DMS153 (cell line): ENCODE measurements at places on chromosomes 7 and 10.

DNA sequence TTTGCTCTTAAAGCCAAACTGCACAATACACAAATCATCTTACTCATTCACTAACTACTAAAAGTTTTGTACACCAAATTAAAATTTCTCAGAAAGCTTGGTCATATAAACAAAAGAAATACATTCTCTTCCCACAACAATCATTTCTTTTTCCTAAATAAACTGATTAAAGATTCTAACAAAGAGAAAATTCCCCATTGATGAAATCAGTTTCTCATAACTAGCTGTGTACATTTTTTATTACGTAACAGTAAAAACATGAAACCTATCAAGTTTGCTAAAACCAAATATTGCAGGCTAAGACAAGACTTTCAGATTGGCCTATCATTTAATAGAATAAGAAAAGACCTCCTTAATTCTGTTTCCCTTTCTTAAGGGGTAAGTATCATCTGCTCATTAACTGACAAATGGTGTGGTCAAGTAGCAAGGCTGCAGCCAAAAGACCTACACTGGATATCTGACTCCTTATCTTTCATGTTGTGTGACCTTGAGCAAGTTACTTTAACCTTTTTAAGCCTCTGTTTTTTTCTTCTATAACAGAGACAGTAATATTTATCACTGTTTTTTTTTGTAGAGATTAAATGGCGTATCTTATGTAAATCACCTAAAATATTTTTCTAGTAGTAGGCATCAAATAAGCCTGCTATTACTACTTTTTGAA, 22.4 kb downstream of the NAMPT start:
- DNase-seq: no peak

GRCh38 chr10:71494980-71495381, 98.3 kb downstream of the CDH23 start:
- DNase-seq: no peak

DNA sequence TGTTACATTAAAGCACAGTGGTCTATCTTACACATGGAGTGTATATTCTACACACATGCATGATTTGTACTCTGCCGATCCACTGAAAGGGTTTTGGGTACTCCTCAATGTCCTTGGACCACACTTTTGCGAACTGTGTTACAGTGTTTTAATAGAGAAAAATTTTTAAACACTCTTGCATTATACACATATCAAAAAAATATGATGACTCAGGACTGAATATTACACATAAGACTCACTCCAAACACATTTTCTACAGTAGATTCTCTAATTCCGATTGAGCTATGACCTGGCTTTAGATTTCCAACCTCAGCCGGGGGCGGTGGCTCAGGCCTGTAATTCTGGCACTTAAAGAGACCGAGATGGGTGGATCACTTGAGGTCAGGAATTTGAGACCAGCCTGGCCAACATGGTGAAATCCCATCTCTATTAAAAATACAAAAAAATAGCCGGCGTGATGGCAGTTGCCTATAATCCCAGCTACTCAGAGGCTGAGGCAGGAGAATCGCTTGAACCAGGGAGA, 222.4 kb downstream of the CACNA2D1 start:
- DNase-seq: no peak

DNA sequence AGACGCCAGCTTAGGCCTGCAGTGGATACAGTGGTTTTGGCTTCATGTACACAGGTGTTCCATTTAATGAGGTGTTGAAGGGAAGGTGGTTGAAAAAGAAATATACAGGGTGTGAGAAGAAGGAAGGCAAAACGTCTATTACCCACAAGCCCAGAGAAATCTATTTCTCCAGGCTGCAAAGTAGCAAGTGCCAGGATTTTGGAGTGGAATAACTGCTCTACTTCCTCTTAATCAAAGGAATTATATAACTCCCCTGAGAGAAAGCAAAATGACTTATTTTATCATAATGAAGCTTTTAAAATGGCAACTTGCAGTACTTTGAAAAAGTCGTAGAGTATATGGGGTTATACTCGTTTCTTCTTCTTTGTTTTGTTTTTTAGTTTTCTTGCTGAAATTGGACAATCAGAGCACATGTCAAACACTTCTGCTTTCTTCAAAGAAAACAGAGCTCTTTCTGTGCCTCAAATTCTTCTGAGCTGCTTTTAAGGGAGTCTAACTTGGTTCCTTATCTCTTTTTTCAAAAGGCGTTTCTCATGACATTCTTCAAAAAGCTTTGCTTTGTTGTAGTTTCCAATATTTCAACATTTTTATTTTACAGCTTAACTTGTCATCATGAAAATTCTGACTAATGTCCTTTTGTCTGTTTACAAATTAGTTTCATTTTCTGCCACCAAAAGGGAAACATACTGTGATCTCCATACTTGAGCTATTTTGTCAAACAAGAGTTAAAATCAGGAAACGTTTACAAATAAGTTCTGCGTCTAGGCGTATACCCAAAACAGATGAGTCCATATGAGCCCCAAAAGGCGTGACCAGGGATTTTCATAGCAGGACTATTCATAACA, 289.7 kb downstream of the FRMD4A start:
- no peak for DNase-seq

DNA sequence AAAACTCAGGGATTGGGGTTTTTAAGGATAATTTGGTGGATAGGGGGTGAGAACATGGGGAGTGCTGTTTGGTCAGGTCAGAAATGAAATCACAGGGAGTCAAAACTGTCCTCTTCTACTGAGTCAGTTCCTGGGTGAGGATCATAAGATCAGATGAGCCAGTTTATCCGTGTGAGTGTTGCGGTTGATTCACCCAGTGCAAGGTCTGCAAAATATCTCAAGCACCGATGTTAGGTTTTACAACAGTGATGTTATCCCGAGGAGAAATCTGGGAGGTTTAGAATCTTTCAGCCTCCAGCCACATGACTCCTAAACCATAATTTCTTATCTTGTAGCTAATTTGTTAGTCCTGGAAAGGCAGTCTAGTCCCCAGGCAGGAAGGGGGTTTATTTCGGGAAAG, 31.7 kb upstream of the AGR2 start:
- DNase-seq: no peak

DNA sequence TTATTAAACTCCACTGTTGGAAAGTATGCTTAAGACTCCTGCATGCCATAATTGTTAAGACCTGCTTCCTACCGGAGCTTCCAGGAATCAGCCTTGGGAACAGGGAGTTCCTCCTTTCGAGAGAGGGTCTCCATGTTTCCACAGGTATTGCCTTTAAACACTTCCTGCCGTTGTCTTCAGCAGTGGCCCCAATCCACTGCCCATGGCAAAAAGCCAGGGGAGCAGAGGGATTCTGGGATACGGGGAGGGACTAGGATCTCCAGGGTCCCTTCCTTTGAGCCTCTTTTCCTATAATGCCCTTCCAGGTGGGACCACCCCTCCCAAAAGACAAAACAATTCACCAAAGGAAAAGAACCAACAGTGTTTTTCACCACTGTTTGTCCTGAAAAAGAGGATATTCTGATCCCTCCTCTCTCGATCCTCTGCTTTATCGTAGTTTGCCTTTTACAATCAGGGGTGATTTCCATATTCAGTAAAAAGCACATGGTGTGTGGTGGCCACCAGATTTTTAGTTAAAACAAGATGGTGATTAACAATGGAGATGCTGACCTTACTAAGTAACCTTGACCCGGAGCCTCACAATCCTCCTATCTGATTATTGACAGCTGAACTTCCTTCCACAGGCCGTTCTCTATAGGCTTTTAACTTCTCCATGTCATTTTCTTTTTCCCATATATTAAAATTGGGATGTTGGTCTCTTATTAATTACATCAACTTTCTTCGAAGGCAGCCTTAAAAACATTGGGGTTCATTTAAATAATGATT, 36.0 kb downstream of the LRRC72 start:
- no peak for DNase-seq

GRCh38 chr7:118662266-118662665, 437.8 kb downstream of the ANKRD7 start:
- no peak for DNase-seq

GRCh38 chr7:71694665-71695064, 562.7 kb downstream of the GALNT17 start:
- no peak for DNase-seq

- no peak for DNase-seq
Observed at GRCh38 chr10:28807760-28808613, 130.7 kb downstream of the BAMBI start.

DNA sequence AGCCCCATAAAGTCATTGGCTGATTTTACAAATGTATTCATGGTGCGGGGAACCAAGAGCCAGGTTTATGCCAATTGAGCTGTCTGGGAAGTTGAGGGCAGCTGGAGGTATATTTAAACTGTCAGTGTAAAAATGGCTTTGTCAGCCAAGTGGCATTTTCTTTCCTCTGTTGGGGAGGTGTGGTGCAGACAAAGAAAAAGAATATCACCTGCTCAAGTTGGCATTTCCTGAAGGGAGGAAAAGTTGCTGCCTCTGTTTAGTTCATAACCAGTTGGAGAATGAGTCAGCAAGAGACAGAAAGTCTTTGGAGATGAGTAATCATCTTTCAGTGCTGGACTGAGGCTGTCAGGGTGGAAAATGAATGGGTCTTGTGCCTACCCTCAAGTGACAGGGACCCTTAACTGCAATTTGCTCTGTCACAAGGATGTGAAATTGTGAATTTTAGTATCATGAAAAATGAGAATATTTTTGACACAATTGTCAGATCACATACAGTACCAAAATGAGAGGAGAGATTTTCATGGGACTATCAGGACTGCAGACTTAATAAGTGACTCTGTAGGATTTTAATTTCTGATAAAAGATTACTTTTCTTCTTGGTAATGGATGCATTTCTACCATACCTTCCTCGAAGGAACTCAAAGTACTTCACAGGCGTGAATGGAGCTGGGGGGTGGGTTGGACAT, 137.3 kb downstream of the ANLN start:
- peak; percentile 48 for DNase-seq

DNA sequence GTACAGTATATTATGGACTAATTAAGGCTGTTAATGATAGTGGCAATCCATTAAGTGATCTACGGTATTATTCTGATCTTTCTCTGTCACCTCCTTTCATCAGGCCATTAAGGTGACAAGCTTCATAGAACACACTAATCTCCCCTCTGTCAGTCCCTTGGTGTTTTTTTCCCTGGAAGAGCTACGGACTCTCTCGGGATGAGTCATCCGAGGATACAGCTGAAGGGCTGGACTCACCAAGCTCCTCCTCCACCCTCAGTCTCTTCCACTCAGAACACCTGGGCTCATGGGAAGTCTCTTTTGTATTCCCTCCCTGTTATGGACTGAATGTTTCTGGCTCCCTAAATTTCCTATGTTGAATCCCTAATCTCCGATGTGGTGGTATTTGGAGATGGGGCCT, 69.8 kb upstream of the PLXNA4 start:
- no peak for DNase-seq

DNA sequence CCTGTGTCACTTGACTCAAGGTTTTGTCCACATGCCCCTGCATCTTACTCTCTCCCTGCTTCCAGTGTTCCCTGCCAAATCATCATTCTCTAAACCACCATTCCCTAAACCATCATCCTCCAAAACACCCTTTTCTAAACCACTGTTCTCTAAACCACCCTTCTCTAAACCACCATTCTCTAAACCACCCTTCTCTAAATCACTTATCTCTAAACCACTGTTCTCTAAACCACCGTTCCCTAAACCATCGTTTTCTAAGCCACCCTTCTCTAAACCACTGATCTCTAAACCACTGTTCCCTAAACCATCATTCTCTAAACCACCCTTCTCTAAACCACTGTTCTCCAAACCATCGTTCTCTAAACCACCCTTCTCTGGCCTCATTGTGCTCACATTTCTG, 142.1 kb downstream of the CXCL12 start:
- no peak for DNase-seq

DNA sequence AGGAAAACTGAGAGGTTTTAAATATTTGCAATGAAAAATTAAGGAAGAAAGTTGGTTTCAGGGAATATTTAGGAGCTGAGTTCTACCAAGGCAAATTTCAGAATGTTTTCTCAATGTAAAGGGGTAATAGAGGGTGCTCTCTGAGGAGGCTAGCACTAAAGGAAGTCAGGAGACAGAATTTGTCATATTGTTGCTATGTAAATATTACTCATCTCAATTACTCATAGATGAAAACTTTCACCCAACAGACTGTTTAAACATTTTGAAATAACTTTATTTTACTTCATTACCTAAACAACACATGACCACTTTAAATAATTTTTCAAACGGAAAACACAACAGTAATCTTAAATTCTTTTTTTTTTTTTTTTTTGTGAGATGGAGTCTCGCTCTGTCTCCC, 274.8 kb upstream of the NRG3 start:
- no peak for DNase-seq

DNA sequence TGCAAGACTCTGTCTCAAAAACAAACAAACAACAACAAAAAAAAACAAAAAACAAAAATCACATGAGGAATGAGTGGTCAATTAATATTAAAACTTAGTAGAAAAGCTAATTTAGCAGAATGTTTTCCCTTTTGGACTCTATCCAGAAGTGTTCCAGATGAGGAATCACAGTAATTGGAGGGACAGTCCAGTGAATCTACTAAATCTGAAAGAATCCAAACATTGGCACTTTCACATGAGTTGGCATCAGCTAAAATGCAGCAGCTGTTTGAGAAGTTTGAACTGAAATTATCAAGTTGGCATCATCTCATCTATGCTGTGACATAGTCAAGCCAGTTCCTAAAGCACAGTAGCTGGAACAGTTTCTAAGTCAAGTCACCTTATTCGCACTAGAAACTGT, 367.8 kb downstream of the PPP1R3A start:
- DNase-seq: no peak

- no peak for DNase-seq
Observed at GRCh38 chr7:102275123-102275703, 11.5 kb upstream of the SH2B2 start.

- no peak for DNase-seq
Observed at GRCh38 chr7:95996174-95996573, 223.8 kb downstream of the DYNC1I1 start.

- no peak for DNase-seq
Observed at GRCh38 chr7:78189762-78190161, 391.2 kb downstream of the PHTF2 start.

DNA sequence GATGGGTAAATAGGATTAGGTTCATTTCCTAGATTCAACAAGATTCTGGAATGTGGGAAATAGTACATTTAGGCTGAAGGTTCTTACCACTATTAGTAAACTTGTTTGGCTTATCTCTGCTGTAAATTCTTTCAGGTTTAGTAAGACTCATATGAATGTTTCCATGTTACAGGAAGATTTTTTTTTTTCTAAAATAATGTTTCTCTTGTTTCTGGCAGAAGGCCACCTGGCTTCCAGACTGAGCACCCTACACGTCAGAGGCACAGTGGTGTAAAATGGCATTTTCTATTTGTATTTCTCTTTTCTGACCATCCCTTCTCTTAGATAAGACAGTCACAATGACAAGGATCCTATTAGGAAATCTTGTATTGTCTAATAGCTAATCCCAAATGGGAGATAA, 22.7 kb upstream of the AASS start:
- no peak for DNase-seq
